ENCODE measurements at places on chromosomes 16 and 17.
A peak's percentile ranks its signal among the peaks of the same experiment; 100 is the strongest.

- DNase-seq = no peak
Observed at GRCh38 chr16:87342978-87343752, 26.0 kb upstream of the C16orf95 start.

DNA sequence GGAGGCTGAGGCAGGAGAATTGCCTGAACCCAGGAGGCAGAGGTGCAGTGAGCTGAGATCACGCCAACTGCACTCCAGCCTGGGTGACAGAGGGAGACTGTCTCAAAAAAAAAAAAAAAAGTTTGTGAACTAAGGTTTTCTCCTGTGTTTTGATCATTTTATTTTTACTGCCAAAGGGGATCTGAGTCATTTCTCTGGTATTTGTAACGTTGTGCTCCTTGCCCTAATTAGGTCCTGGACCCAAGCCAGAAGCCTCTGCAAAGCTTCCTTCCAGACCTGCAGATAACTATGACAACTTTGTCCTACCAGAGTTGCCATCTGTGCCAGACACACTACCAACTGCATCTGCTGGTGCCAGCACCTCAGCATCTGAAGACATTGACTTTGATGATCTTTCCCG, 32.1 kb downstream of the IST1 start:
- no peak for DNase-seq

GRCh38 chr17:61209525-61209924, 190.1 kb upstream of the TBX2 start:
- no peak for DNase-seq

- DNase-seq = no peak
Observed at GRCh38 chr17:45088741-45089140, 27.6 kb downstream of the NMT1 start.

- DNase-seq = no peak
Observed at GRCh38 chr16:87431926-87432325, 39.8 kb downstream of the MAP1LC3B start.

DNA sequence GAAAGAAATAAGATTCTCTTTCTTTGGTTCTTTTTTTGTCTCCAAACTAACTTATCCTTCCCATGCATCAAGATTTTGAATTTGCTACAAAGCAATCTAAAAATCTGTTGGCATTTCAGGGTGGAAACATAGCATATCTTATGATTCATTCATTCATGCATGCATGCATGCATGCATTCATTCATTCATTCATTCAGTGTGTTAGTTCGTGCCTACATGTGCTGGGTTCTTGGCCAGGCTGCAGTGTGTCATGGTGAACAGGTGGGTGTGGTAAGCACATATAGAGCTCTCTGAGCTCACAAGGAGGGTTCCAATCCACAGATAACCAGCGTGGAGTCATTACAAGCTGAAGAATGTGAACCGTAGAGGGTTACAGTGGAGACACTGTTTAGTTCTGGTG, 410.4 kb downstream of the CPPED1 start:
- no peak for DNase-seq

GRCh38 chr17:50558091-50558490, 2.4 kb upstream of the CACNA1G start:
- no peak for DNase-seq

GRCh38 chr17:49548506-49549310, 27.0 kb upstream of the NXPH3 start:
- DNase-seq = no peak

- peak; percentile 11 for DNase-seq
Observed at GRCh38 chr17:1206026-1206777, 26.4 kb upstream of the ABR start.

DNA sequence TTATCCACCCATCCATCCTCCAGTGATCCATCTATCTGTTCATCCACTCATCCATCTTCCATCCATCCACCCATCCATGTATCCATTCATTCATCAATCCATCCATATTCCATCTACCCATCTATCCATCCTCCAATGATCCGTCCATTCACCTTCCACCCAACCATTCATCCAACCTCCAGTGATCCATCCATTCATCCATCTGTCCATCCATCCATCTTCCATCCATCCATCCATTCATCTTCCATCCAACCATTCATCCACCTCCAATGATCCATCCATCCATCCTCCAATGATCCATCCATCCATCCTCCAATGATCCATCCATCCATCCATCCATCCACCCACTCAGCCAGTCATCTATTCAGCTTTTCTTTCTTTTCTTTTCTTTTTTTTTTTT, 156.5 kb upstream of the WSCD1 start:
- DNase-seq = no peak

DNA sequence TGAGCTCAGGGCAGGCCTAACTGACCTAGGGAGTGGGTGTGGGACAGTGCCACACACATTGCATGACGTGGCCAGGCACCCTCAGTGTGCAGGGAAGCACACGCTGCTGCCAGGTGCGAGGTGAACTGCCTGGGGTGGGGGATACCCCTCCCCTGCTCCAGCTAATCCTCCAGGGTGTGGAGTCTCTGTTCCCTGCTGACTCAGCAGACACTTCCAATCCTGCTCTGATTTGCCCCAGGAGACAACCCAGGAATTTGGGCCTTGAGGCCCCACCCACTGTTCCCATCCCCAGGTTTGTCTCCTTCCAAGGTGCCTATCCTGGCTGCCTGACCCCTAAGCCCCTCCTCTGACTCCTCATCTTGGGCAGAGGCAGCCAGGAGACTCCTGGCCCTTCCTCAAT, 10.7 kb downstream of the DLX3 start:
- no peak for DNase-seq

DNA sequence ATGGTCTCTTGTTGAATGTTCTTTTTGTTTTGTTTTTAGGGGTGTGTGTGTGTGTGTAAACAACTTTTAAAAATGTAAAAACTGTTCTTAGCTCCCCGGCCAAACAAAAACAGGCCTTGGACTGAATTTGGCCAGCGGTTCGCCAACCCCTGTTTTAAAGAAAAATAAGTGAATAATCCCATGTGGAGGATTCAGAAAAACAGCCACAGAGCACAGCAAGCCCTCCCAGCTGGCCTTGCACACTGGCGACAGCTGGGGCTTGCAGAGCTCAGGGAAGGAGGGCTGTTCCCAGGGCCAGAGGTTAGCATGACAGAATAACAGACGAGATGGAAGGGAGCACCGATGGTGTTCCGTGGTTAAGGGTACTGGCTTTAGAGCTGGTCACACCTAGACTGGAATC, 39.0 kb downstream of the EMP2 start:
- DNase-seq = no peak

DNA sequence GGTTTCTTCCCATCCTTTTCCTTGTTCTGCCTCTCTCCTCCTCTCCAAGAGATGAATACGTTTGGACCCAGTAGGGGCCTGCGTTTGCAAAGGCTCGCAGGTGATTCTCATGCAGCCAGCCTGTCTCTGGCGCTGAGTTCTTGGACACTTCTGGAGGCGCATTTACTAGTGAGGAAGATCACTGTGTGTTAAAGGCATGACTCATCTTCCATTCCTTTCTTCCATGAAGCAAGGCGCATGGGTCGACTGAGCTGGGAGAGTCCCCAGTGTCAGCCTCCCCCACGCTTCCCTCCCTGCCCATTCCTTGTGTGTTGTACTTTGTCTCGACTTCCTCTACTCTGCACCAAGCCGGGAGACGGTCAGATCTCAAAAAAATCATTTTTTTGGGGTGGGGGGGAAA, 159.9 kb upstream of the EEF2KMT start:
- DNase-seq = no peak

DNA sequence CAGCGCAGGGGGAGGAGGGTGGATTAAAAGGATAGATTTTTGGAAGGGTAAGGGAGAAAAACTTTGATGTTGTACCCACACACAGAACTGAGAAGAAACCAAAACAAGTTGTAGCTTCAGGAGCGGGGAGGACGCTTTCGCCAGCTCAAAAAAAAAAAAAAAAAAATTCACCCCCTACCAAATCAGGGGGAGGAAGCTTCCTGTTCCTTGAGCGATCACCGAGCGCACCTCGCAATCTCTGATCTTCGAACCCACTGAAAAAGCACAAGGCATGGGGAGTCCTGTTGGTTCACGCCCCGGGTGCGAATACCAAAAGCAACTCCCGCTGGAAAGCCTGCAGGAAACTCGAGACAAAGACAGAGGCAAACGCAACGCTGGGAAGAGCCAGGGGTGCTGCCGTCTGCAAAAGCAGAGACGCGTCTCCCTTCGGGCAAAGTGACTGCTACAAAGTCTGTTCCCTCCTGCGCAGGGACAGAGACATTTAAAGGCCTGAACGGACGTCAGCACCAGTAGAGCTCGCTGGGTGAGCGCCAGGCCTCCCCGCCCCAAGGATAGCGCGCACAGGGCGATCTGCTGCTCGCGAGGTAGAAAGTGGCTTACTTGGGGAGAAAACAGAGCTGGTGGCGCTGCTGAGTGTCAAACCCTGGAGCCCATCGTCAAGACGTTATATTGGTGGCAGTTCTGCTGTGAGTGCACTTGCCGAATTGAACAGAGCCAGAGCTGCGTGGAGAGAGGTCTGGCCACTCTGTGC, 190.4 kb downstream of the USP22 start:
- no peak for DNase-seq

DNA sequence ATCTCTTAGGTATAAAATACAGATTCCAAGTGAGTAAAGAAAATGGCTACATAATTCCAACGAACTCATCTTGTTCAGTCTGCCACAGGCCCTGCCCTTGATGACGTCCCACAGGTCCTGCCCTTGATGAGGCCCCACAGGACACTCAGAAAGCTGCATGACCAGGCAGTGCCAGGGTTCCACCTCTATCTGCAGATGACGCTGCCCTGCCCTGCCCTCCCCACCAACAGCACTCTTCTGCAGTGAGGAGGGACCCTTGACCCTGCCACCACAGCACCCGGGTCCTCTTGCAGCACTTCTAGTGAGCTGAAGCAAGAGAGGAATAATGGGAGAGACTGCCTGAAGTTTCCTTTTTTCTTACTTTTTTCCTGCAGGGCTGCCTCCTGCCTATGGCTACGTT, 118.4 kb downstream of the VPS53 start:
- DNase-seq = no peak

GRCh38 chr17:2075336-2076086, 20.6 kb downstream of the HIC1 start:
- no peak for DNase-seq

DNA sequence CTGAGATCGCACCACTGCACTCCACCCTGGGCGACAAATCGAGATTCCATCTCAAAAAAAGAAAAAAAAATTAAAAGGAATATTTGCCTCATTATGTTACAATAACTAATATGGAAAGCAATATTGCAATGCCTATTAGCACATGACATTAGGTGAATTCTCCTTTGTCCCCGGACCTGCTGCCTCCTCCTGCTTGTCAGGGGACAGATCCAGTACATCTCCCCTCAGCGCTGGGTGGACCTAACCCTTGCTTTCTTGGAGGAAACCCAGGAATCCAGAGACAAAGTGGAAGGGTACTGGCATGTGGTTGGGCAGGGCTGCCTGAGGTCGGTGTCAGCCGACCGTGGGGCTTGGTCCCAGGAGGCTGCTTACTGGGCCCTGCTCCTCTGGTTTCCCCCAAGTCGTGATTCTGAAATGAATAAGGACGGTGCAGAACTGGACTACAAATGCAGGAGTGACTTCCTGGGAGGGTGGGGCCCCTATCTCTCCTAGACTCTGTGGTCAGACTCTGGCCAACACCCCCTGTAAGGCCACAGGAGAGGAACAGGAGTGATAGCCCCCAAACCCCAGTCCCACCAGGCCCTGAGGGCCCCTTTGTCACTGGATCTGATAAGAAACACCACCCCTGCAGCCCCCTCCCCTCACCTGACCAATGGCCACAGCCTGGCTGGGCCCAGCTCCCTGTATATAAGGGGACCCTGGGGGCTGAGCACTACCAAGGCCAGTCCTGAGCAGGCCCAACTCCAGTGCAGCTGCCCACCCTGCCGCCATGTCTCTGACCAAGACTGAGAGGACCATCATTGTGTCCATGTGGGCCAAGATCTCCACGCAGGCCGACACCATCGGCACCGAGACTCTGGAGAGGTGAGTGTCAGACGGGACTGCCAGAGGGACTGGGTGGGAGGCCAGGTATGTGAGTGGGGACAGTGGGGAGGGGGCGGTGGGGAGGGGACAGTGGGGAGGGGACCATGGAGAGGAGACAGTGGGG, at the start of gene HBZ:
Gene HBZ (plus strand): TSS at position 504 of the 988 bp plus-strand sequence. CDS start 266 bp downstream, at position 770.
- no peak for DNase-seq

GRCh38 chr17:14078027-14078426, 8.7 kb downstream of the COX10 start:
- DNase-seq = no peak

DNA sequence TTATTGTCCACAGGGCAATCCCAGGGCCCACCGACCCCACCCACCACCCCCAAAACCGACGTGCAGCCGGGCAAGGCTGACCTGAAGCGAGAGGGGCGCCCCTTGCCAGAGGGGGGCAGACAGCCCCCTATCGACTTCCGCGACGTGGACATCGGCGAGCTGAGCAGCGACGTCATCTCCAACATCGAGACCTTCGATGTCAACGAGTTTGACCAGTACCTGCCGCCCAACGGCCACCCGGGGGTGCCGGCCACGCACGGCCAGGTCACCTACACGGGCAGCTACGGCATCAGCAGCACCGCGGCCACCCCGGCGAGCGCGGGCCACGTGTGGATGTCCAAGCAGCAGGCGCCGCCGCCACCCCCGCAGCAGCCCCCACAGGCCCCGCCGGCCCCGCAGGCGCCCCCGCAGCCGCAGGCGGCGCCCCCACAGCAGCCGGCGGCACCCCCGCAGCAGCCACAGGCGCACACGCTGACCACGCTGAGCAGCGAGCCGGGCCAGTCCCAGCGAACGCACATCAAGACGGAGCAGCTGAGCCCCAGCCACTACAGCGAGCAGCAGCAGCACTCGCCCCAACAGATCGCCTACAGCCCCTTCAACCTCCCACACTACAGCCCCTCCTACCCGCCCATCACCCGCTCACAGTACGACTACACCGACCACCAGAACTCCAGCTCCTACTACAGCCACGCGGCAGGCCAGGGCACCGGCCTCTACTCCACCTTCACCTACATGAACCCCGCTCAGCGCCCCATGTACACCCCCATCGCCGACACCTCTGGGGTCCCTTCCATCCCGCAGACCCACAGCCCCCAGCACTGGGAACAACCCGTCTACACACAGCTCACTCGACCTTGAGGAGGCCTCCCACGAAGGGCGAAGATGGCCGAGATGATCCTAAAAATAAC, 3.0 kb downstream of the SOX9 start:
- DNase-seq = no peak

GRCh38 chr17:33385713-33386112, 92.6 kb upstream of the ASIC2 start:
- no peak for DNase-seq

DNA sequence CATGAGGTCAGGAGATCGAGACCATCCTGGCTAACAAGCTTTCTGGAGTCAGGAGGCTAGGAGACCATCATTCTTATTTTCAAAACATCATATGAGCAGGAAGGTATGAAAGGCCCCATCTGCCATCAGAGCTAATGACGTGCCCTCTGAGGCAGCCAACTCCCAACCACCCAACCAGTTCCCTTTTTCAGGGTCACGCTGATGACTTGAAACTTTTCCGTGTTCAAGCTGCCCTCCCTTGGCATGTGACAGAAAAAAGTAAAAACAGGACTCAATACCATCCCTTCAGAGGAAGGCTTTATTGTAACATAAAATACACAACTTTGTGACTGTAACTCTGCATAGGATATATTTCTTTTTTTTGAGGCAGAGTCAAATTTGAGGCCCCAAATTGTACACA, 4.6 kb upstream of the GHDC start:
- peak; percentile 42 for DNase-seq
